Psoas muscle (tissue), 8 donors: ENCODE measurements at places on chromosomes 2 and 18. TPM values are rescaled to one million over a fixed set of nuclear protein-coding genes. Genes with fewer than 3 reads are reported as not detected.

DNA sequence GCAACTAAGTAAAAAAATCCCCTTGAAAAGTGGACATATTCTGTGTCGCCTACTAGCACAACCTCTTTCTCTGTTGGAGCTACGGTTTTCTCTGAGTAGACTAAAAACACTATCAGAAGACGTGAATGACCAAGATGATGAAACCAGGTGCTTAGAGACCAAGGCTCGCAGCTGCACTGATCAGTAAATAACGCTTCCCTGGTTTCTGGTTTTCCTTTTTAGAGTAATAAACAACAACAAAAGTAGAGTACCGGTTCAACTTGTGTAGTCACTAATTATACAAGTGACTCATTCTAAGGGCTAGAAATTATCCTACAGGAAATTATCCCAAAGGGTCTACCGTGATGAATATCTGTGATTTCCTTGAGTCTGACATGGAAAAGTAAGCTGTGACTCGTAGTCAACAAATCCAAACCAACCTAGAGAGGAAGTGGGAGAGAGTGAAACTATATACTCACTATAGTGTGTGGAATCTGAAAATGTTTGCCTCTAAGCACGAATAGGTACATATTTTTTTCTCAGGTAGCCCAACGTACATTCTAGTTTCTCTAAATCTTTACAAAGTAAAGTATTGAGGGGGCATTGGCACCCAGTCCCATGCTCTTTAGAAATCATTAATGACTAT lies 17.8 kb downstream of the RASGRP3 start:
- H3K27ac ChIP-seq, result no peak overlapping the region
- H3K27me3 ChIP-seq, result no peaks in the 10 kb centered on the region
- H3K4me1 ChIP-seq, result peaks cover 55% of the 10 kb centered on the region
- no peak overlapping the region for H3K4me3 ChIP-seq
- DNase-seq, result no peak

DNA sequence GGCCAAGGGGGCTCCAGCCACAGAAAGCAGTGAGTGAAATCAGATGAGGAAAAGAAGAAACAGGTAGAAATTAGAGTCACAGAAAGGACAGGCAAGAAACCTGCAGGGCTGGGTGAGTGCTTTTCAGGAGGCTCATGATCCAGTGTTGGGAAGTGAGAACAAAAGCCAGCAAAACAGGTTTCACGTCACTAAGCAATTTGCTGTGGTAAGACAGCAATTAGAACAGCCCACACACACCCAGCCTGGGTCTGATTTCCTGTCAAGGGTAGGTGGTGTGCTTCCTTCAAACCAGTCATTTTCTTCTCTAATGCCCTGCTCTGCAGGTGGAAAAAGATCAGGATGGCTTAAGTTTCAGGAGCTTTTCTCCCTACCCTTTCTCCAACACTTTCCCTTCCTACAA lies 52.9 kb upstream of the XDH start:
- H3K27ac ChIP-seq, result no peak overlapping the region
- no peaks in the 10 kb centered on the region for H3K4me1 ChIP-seq
- H3K36me3 ChIP-seq, result no peaks in the 10 kb centered on the region
- no peak for DNase-seq
- H3K4me3 ChIP-seq, result no peak overlapping the region

DNA sequence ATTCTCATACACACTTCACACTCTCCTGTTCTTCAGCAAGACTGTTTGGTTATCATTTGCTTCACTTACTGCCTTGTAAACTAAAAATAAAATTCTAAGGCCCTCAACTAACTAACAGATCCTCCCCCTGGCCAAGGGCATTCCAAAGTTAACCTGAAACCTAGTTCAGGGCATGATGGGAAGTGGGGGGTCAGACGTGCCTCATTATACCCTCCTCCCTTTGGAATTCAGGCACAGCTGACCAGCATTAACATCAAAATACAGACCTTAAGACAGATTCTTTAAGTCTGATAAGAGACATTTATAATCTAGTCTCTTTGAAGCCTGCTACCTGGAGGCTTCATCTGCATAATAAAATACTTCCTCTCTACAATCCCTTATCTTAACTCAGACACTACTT lies 221.0 kb downstream of the NOL4 start:
- no peak overlapping the region for H3K4me3 ChIP-seq

- no peaks in the 10 kb centered on the region for H3K4me1 ChIP-seq
- no peak overlapping the region for H3K27ac ChIP-seq
- no peaks in the 10 kb centered on the region for H3K36me3 ChIP-seq
- H3K27me3 ChIP-seq, result no peaks in the 10 kb centered on the region
- DNase-seq, result no peak
Observed at GRCh38 chr2:224778474-224778877, 62.3 kb upstream of the CCDC195 start.

GRCh38 chr2:16103614-16104314 lies 163.4 kb downstream of the MYCN start:
- no peak for DNase-seq
- H3K36me3 ChIP-seq, result no peaks in the 10 kb centered on the region
- no peaks in the 10 kb centered on the region for H3K27me3 ChIP-seq

DNA sequence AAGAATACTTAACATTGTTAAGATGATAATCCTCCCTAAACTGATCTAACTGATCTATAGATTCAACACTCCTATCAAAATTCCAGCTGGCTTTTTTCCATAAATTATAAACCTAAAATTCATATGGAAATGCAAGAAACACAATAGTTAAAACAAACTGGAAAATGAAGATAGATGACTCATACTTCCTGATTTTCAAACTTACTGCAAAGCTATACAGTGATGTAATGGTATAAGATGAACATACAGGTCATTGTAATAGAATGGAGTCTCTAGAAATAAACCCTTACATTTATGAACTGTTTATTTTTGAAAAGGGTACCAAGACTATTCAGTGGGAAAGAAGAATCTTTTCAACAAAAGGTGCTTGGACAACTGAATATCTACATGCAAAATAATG lies 32.3 kb downstream of the UBXN4 start:
- no peaks in the 10 kb centered on the region for H3K4me1 ChIP-seq
- no peak overlapping the region for H3K27ac ChIP-seq
- DNase-seq, result no peak
- H3K36me3 ChIP-seq, result peaks cover 100% of the 10 kb centered on the region

GRCh38 chr2:207491956-207492355 lies 37.8 kb upstream of the CREB1 start:
- no peak overlapping the region for H3K4me3 ChIP-seq
- no peaks in the 10 kb centered on the region for H3K36me3 ChIP-seq
- DNase-seq, result no peak
- H3K27ac ChIP-seq, result no peak overlapping the region

GRCh38 chr18:69469444-69469919 lies 68.8 kb downstream of the DOK6 start:
- no peak overlapping the region for H3K4me3 ChIP-seq
- peak; percentile 14 for DNase-seq
- no peak overlapping the region for H3K27ac ChIP-seq
- no peaks in the 10 kb centered on the region for H3K4me1 ChIP-seq
- no peaks in the 10 kb centered on the region for H3K27me3 ChIP-seq
- no peaks in the 10 kb centered on the region for H3K36me3 ChIP-seq

DNA sequence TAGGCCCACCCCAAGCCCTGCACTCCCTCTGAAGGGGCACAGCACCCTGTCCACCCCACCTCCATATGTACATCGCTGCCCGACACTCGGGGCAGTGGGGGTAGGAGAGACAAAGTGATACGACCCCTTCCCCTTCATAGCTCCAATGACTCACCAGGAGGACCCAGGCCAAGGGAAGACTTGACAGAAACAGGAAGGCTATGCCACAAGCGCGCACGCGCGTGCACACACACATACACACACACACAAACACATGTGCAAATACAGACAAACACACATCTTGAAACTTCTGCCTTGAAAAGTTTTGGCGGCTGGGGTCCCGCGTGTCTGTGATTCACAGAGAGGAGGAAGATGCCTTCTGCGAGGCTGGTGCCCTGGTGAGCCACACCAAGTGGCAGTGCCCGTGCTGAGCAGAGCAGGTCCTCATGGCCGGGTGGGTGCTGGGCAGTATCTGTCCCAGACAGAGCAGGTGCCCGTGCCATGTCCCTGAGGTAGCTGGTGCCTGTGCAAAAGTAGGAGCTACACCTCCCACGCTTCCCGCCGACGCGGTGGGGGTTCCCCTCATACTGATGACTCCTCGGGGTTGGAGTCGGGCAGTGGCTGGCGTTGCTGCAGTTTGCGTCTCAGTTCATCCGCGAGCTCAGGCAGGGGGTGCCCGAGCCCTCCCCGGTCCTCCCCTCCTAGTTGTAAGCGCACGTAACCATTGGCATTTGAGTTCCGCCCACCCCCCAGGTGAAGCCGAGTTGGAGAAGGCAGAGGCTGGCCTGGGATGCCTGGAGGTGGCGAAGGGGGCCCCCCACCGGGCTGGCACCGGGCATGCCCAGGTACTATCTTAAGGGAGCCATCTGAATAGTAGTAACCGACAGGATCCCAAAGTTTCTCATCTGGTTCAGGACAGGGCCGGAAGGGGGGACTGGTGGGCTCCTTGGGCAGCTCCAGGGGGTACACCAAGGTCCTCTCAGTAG lies 2.5 kb upstream of the ANKRD39 start:
- H3K4me1 ChIP-seq, result peaks cover 17% of the 10 kb centered on the region
- no peak overlapping the region for H3K27ac ChIP-seq
- H3K27me3 ChIP-seq, result no peaks in the 10 kb centered on the region
- no peak overlapping the region for H3K4me3 ChIP-seq
- DNase-seq, result no peak

GRCh38 chr18:22052405-22053105 lies 116.8 kb upstream of the GATA6 start:
- H3K36me3 ChIP-seq, result no peaks in the 10 kb centered on the region
- no peaks in the 10 kb centered on the region for H3K27me3 ChIP-seq
- no peaks in the 10 kb centered on the region for H3K4me1 ChIP-seq
- no peak for DNase-seq

DNA sequence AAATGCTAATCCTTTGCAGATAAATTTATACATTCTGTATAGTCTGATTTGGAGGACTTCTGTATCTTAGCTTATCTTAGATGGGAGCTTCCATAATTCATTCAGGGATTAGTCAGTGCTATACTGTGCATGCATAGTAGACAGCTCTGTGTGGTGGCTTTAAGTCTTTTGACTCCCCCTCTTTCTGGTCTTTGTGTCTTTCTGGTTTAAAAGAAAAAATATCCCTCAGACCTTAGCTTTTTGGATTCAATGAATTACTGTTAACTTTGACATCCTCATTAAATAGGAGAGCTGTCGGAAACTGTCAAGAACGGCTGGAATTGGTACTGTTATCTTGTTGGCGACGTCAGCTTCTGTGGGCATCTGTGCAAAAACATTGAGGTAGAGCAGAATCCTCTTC lies 130.4 kb downstream of the SPTBN1 start:
- no peak overlapping the region for H3K27ac ChIP-seq
- no peaks in the 10 kb centered on the region for H3K36me3 ChIP-seq
- H3K4me3 ChIP-seq, result no peak overlapping the region
- peaks cover 51% of the 10 kb centered on the region for H3K4me1 ChIP-seq
- H3K27me3 ChIP-seq, result no peaks in the 10 kb centered on the region

GRCh38 chr2:238120463-238121298 lies 17.8 kb upstream of the KLHL30 start:
- H3K4me3 ChIP-seq, result no peak overlapping the region
- H3K27ac ChIP-seq, result no peak overlapping the region
- H3K27me3 ChIP-seq, result no peaks in the 10 kb centered on the region

IKZF2 gene
- 6.2 TPM for total RNA-seq

FAP gene
- total RNA-seq, result 4.2 TPM
